ENCODE measurements at places on chromosomes 4 and X. TPM values are rescaled to one million over a fixed set of nuclear protein-coding genes. Genes with fewer than 3 reads are reported as not detected.
A peak's percentile ranks its signal among the peaks of the same experiment; 100 is the strongest.

GRCh38 chrX:132023896-132024386 lies 839 bp downstream of the STK26 start:
- ATAC-seq: peak; percentile 11

GRCh38 chrX:9542106-9542760 lies 77.4 kb downstream of the TBL1X start:
- ATAC-seq: no peak

GRCh38 chrX:9182041-9182440 lies 148.1 kb upstream of the FAM9B start:
- no peak for ATAC-seq

DNA sequence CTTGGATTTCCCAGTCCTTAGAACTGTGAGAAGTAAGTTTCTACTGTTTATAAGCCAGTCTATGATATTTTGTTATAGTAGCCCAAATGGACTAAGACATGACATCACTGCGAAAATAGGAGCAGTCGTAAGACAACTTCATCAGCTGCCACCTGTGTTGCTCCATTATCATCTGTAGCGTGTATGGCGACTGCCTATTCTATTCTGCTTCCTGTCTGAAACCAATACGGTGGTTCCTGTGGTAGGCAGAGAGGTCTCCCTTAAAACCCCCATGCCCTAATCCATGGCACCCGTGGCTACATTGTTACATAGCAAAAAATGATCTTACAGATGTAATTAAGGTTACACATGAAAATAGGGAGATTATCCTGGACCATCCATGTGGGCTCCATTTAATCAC lies 105.4 kb upstream of the FAT1 start:
- ATAC-seq: no peak

Gene YY2
- total RNA-seq: 6.4 TPM

Gene NXF2B
- total RNA-seq: not detected

Measured in motor neuron (in vitro differentiated cells).